ENCODE measurements at places on chromosomes 5 and 9.

GRCh38 chr9:94577571-94577970, 16.1 kb downstream of the FBP2 start:
- no peak for DNase-seq

DNA sequence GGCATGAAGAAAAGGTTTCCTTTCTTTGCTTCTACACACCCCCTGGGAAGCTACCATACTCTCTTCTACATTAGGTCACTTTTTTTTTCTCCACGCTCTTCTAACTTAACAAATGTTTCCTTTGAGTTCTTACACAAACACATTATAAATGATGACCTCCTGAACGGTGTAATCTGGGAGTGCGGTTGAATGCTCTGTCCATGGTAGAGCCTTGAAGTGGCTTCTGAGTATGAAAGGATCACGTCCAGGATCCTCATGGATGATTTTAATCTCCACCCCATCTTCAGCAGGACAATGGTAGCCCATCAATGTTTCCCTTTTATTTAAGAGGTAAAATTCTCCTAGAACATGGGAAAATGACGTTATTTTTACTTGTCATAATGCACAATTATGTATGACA, 587.3 kb downstream of the SEMA5A start:
- DNase-seq, result no peak

DNA sequence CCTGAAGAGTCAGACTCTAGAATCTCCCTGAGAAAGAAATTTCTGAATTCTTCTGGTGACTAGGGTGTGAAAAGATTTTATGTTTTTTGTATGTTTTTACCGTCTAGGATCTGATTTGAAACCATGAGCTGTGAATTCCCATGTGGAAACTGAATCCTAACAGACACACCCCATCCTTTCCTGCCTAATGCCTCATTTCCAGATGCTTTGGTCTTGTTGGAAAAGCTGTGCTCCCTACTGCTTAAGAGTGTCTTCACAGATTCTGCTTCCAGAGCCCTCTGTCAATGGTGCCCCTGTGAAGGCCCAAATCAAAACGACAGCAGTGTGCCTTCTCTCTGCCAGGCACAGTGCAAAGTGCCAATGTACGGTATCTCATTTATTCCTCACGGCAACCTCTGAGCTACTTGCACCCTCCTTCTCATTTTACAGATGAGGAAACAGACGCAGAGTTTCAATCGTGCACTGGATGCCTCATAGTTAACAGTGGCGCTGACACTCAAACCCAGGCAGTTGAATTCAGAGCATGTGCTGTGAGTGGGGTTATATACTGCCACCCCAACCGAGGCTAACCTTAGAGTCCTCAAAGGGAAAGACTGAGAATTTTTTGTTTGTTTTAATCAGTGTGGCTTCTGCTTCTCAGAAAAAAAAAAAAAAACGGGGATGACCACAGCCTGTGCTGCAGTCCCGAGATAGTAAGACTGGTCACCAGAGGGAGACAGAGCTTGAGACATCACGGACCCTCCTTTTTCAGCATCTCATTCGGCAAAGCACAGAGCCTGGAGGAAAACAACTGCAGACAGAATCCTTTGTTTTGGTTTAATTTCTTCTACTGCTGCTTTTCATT, 188.4 kb downstream of the SNCAIP start:
- no peak for DNase-seq

DNA sequence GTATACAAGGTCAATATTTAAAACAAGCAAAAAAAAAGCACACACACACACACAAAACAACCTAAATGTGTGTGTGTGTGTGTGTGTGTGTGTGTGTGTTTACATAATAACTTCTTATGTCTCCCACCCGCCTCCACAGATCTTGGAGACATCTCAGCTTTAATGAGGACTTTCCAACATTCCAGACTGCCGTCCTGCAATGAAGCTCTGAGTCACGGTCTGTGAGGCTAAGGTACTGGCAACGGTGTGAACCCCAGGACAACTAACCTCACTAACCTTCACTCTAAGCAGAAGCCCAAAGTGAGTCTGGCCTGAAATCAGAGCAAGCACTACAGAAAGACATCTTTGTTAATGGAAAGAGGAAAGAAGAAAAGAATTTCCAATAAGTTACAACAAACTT, 22.3 kb downstream of the ZNF474 start:
- DNase-seq, result no peak

GRCh38 chr5:180390441-180391190, 37.5 kb upstream of the GFPT2 start:
- no peak for DNase-seq

DNA sequence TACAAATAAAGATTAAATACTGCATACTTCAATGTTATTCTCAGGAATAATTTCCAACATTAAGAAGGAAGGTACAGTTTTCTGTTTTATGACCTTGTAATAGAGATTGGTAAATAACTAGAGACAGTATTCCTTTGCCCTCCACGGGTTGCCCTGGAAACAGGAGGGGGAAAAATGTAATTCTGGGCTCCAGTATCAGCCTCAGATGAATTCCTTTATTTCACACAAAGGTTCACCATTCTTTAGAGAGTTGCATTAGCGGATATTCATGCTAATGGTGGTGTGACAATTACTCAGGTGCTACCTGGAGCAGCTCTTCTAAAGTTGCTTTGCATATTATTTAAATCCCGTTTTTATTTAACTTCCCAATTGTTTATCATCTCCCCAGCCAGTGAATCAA, 42.6 kb downstream of the CETN3 start:
- no peak for DNase-seq

DNA sequence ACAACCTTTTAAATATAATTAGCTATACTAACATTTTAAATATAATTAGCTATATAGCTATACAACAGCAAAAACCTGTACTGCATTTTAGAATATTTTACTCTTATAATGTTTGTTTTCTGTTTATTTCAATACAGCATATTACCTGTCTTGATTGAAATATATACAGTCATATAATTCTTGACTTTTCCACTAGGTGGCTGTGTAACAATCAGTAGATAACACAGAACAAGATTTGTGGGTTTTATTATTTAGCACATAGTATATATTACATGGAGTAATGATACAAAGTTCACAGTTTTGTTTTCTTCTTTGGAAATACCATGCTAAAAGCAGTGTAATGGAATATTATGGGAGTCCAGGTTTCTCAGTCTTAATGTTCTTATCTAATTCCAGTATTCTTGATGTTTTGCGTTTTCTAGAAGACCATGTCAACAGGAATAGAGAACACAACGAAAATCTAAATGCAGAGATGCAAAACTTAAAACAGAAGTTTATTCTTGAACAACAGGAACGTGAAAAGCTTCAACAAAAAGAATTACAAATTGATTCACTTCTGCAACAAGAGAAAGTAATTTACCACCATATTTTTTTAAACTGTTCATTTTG, 13.3 kb downstream of the HMMR start:
- DNase-seq, result no peak

DNA sequence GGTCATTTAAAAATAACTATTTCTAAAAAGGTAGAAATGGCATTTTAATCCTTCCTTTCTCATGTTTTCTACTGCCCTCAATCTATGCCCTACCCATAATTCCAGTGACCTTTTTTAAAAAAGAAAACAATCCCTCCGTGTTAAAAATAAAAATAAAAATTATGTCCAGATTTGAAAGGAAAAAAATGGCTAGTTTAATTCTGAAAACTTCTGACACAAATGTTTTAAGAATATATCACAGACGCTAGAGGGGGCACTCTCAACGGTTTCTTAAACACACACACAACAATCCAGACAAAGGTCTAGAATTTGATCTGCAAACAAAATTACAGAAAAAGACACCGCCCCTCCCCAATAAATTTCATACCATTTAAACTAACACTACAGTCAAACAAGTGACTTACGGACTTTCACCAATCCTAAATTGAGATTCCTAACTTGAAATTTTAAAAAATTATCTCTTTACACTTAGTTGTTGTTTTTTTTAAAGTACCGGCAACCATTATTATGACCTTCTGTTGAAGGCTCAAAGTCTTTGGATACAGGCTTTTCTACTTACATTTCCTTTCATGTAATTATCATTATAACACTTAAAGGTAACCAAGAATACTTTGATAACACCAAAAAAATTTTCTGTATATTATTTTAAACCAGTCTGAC, 38.2 kb downstream of the CLINT1 start:
- DNase-seq, result no peak

- no peak for DNase-seq
Observed at GRCh38 chr9:131097126-131097947, 1.0 kb downstream of the AIF1L start.

- DNase-seq, result no peak
Observed at GRCh38 chr5:143208781-143209510, 194.5 kb downstream of the NR3C1 start.

DNA sequence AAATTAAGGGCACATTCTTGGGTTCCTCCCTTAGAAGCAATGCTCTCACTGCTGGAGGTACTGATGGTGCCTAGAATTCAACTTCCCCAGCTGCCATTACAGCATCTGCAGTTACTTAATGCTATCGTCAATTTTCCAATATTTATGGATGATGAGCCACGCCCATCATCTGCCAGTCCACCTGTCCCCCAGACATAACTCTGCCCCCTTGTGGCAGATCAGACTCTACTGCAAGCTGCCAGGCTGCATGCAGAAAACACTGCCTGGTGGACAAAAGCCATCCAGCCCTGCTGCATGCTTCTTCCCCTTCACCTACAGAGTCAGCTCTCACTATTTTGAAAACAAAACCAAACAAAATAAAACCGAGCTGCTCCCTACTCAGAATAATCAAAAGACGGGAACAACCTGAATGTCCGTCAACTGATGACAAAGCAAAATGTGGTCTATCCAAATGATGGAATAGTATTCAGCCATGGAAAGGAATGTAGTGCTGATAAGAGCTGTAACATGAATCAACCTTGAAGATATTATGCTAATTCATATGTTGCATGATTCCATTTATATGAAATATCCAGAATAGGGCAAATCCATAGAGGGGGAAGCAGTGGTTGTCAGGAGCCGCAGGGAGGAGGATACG, 66.4 kb downstream of the RETREG1 start:
- peak; percentile 41 for DNase-seq

DNA sequence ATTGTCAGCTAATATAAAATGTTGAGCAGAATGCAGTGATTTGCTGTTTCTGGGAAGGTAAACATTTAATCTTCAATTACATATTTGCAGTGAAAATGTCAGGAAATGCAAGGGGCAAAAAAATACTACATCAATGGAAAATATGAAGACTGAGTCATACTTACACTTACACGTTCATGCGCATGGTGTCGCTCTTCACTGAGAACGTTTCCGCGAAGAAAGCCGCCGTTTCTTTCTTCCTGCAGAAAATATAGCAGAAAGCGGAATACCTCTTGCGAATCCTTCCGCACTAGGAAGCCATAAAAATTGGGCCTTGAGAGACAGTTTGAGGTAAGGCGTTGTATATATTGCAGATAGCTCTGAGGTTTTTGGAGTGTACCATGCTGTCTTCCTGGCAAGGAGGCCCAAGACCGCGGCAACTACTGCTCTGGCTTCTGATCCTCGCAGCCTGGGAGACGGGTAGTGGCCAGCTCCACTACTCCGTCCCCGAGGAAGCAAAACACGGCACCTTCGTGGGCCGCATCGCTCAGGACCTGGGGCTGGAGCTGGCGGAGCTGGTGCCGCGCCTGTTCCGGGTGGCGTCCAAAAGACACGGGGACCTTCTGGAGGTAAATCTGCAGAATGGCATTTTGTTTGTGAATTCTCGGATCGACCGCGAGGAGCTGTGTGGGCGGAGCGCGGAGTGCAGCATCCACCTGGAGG, at the start of gene PCDHA13:
Gene PCDHA13, plus strand, starts transcription at position 236 of the 702 bp plus-strand sequence. Its CDS starts 145 bp downstream, at position 381.
- no peak for DNase-seq

GRCh38 chr5:154038261-154038706, 426 bp downstream of the FAM114A2 start:
- DNase-seq, result peak; percentile 4

GRCh38 chr9:38445154-38446043, 21.1 kb upstream of the IGFBPL1 start:
- no peak for DNase-seq

DNA sequence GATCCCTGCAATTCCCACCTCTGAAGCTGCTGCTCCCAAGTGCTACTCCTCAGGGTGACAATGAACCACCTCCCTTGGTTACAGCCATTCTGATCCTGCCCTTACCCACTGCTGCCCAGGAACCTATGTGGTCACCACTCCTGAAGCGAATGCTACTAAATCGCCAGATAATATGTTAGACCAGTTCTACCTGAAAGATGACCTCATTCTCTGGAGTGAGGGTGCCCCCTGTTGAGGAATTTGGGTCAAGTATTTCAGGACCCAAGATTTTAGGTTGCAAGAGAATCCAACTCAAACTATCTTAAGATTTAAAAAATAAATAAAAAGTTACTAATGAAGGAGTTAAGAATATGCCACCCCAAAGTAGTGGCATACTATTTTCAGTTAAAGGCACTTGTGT, 5.8 kb upstream of the SNAPC3 start:
- DNase-seq, result peak; percentile 10

- DNase-seq, result no peak
Observed at GRCh38 chr5:98414938-98415337, 358.5 kb upstream of the RGMB start.

DNA sequence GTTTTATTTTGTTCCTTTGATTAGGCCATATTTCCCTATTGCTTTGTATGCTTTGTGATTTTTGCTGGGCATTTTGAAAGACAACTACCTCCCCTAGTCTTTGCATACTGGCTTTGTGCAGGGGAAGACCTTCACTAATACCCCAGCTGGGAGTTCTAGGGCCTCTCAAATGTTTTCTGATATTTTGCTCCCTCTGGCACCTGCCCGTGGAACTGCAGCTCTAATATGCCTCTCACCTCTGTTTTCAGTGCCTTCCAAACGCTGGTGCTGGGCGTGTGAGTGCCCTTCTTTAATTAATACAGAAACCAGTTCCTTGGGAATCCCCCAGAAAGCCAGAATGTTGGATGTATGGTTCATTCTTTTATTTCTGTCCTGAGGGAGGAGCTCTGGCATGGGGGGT, 204.5 kb downstream of the COMMD10 start:
- no peak for DNase-seq

DNA sequence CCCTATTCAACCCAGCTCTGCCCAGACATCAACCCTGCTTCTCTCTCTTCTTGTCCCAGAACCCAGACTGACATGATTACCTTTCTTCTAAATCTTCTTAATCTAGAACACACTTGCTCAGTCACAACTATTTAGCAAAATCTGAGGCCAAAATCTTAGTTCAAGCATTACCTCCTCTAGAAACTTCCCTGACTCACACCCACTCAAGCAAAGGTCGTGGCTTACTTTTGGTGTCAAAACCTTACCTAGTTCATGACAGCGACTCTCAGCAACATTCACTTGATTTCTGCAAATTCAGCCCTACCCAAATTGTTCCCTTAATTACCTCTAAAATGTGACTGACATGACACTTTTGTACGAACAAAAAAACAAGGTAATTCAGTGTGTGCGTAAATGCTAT, 130.2 kb downstream of the TLE1 start:
- no peak for DNase-seq
